ENCODE measurements at places on chromosomes 3 and 15. TPM values are rescaled to one million over a fixed set of nuclear protein-coding genes. Genes with fewer than 3 reads are reported as not detected.

DNA sequence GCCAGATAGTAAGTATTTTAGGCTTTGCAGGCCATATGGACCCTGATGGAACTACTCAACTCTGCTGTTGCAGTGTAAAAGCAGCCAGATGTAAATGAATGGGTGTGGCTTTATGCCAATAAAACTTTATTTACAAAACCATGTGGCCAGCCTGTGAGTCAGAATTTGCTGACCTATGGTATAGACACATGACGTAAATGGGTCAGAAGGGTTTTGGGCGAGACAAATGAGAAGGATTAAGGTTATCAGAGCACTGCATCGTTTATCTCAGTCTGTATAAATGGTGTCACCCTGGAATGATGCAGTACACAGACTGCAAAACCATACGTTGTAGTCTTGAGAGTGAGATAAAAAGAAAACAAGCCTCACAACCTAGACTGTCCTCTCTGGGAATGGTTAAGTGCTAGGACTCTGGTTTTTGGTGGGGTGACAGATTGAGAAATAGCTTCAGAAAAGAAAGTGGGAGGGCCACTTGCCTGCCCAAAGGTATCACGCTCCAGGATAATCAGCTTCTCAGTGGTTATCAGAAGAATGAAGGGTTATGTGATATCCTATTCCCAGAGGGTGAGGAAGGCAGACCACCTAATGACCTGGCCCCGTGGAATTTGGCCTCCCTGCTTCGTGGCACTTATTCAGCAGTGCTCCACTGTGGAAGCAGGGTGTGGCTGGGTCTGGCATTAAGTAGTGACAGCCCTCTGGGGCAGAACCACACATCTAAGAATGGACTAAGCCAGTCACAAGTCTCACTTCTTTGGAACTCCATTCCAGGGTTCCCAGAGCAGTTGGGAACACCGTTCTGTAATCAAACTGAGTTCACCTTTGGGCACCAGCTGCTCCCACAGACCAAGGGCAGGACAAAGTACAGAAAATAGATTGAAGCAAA is 46.1 kb downstream of the ABHD5 start:
- H3K4me3 ChIP-seq = no peak overlapping the region
- DNase-seq = no peak
- H3K4me1 ChIP-seq = peaks cover 31% of the 10 kb centered on the region
- H3K36me3 ChIP-seq = no peaks in the 10 kb centered on the region

GRCh38 chr3:13509059-13509815 is 29.1 kb downstream of the HDAC11 start:
- H3K36me3 ChIP-seq = no peaks in the 10 kb centered on the region
- H3K4me3 ChIP-seq = no peak overlapping the region
- H3K27me3 ChIP-seq = no peaks in the 10 kb centered on the region
- DNase-seq = peak; percentile 79

GRCh38 chr3:4351164-4351855 is 48.1 kb downstream of the SETMAR start:
- H3K4me3 ChIP-seq = no peak overlapping the region
- no peak for DNase-seq
- H3K36me3 ChIP-seq = peaks cover 2% of the 10 kb centered on the region
- no peak overlapping the region for H3K27ac ChIP-seq
- H3K4me1 ChIP-seq = peaks cover 16% of the 10 kb centered on the region

GRCh38 chr3:37969596-37970100 is 20.9 kb upstream of the VILL start:
- no peak overlapping the region for H3K4me3 ChIP-seq
- no peaks in the 10 kb centered on the region for H3K27me3 ChIP-seq
- H3K27ac ChIP-seq = no peak overlapping the region
- peaks cover 5% of the 10 kb centered on the region for H3K4me1 ChIP-seq
- peaks cover 13% of the 10 kb centered on the region for H3K36me3 ChIP-seq
- no peak for DNase-seq

DNA sequence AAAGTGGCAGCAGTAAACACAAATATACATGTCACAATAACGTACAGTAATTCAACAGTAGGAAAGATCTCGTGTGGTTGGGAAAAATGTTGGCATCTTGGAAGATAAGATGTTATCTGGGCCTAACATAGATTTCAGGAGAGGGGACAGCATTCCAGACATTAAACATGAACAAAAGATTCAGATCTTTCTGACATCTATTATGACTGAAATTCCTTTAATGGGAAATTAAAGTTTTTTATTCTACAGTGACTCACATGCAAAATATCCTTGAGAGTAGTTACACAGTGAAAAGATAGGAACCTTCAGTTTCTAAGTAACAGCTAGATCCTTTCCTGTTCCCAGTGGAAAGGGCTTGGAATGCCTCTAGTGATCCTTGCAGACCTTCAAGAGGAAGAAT is 9.2 kb downstream of the NDUFB5 start:
- H3K27ac ChIP-seq = peak overlapping the region; percentile 80
- H3K4me3 ChIP-seq = no peak overlapping the region
- H3K36me3 ChIP-seq = peaks cover 7% of the 10 kb centered on the region
- no peak for DNase-seq

DNA sequence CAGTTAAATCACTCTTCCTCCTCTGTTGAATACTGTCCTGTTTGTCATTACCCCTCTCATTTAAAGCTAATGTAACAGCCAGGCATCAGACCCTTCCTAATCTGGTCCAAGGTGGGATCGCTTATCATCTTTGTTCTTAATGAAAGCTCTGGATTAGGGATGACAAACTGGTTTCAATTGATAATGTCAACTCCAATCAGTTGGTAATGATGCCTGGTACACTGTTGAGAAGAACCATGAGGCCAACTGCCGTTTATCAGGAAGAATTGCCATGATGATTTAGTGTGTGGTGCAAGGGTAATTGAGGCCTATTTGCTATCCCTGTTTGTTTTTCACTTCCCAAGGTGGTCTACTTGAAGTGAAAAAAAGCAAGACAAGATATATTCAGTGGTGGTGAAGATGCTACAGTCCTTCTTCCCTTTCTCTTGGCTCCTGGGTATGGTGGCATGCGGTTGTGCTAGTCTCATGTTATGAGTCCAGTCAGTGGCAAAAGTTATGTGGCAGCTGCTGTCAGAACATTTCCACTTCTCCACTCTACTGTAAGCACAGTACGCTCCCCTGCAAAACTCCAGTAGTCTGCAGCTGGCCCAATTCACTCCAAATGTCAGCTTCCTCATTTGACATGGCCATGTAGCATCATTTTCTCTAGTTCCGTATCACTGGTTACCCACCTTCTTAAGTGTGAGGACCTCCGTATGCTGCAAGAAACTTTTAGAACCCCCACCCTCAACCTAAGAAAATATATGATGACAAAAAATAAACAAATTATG is 72.5 kb downstream of the MORC1 start:
- no peak for DNase-seq
- no peaks in the 10 kb centered on the region for H3K36me3 ChIP-seq
- no peak overlapping the region for H3K27ac ChIP-seq

Gene HCN4
- total RNA-seq = 0.05 TPM

Gene DUOXA1
- 0.82 TPM for total RNA-seq

Gene TM4SF18
- not detected for total RNA-seq

Gene STXBP5L
- not detected for total RNA-seq

Gene SLC22A13
- total RNA-seq = 0.97 TPM

Gene ACTRT3
- 4.6 TPM for total RNA-seq

Data from chondrocyte (in vitro differentiated cells).